Daoy (cell line): ENCODE measurements at places on chromosomes 1 and 21. TPM values are rescaled to one million over a fixed set of nuclear protein-coding genes. Genes with fewer than 3 reads are reported as not detected.

DNA sequence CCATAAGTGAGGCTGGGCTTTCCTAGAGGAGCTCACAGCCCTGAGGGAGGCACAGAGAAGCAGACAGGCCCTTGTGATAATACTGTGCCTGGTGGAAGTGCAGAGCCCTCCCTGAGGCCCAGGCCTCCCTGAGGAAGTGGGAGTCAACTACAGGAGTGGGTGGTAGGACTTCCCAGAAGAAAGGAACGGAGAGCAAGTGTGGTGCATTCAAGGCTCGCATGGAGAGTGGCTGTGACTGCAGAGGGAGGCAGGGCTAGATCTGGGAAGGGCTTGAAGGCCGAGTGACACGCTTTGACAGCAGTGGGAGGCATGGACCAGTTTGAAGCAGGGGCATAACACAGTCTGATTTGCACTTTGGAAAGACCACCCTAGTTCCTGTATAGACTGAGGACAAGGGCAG, 37.3 kb downstream of the AZIN2 start:
- DNase-seq: no peak

GRCh38 chr1:20632386-20632785, 872 bp upstream of the PINK1 start:
- no peak for DNase-seq

Gene SAMSN1
- total RNA-seq: 0.63 TPM in 1 of 2 replicates, not detected in the other

Gene CCDC185
- 0.06 and 0.11 TPM in 2 replicates for total RNA-seq

Gene HUNK
- 0.98 and 1.9 TPM in 2 replicates for total RNA-seq

Gene NPHS2
- total RNA-seq: not detected in 2 replicates

DNA sequence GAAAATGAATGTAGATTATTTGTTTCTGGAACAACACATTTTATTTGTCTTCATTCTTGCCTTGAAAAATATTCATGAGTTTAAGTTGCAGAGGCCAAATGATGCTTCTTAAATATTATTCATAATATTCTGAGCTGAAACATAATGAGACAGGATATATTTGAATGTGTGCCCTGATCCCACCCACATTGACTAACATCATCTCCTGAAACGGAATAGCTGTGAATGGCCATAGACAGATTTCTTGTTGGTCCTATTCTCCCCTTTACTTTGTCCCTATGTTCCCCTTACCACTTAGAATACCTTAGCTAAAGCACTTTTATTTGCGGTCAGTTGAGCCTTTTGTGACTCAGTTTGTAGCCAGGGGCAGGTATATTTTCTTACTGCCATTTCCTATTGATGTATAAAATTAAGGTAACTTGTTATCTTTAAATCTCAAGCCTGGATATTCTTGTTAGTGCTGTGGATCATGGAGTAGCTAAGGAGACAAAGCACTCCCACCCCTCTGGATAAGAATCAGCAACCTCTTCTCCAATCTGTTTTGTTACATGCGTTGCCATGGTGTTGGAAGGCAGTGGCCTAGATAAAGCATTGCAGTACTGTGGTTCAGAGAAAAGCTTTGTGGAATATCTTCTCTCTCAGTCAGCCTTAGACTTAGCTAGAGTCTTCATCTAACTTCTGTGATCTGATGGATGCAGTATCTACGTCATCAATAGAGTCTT, 478.5 kb upstream of the DEPDC1 start:
- DNase-seq: peak; percentile 9

- DNase-seq: no peak
Measured at GRCh38 chr1:99877568-99877967, 27.4 kb downstream of the AGL start.

GRCh38 chr1:4139646-4140045, 239.6 kb upstream of the C1orf174 start:
- DNase-seq: no peak

Gene OR10Z1
- not detected in 2 replicates for total RNA-seq

GRCh38 chr1:56073614-56074006, 505.8 kb downstream of the PLPP3 start:
- no peak for DNase-seq

DNA sequence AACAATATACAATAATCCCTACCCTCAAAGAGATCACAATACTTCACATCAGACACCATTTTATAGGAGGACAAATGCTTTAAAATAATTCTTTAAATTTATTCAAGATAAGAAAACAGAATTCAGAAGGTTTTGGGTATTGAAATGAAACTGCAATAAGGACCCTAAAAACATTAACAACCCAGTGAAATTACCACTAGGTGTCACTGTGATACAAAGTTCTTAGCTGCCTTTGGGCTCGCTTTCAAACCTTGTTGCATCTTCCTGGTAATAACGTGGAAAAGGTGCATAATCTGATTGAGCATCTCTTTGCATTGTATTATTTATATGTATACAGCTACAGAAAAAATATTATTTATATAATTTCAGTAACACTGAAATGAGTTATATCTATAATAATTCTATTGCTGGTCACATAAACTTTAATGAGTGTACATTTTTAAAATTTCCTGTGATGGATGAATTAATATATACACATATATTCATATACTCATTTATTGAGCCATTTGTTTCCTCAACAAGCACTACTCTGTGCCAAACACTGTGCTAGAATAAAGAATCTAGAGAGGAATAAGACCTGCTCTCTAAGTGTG, 185.2 kb downstream of the FAF1 start:
- DNase-seq: peak; percentile 38

GRCh38 chr1:9716404-9717192, 65.1 kb downstream of the PIK3CD start:
- DNase-seq: no peak

GRCh38 chr1:169906938-169907337, 13.2 kb upstream of the SCYL3 start:
- DNase-seq: no peak

DNA sequence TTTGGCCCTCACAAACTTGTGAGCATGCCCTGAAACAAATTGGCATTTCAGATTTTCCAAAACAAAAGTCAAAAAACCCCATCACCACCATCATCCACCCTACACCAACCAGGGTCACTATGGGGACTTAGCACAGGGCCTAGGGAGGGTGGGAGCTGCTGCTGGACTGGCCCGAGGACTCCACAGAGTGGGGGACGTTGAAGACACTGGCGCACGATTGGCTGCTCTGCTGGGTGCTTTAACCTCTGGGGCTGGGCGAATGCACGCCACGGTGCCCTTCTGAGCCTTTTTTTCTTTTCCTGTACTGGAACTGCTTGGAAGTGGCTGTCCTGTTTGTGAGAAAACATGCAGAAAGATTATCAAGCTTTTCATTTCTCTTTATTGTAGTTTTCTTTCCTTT, 92.8 kb downstream of the CD247 start:
- no peak for DNase-seq

DNA sequence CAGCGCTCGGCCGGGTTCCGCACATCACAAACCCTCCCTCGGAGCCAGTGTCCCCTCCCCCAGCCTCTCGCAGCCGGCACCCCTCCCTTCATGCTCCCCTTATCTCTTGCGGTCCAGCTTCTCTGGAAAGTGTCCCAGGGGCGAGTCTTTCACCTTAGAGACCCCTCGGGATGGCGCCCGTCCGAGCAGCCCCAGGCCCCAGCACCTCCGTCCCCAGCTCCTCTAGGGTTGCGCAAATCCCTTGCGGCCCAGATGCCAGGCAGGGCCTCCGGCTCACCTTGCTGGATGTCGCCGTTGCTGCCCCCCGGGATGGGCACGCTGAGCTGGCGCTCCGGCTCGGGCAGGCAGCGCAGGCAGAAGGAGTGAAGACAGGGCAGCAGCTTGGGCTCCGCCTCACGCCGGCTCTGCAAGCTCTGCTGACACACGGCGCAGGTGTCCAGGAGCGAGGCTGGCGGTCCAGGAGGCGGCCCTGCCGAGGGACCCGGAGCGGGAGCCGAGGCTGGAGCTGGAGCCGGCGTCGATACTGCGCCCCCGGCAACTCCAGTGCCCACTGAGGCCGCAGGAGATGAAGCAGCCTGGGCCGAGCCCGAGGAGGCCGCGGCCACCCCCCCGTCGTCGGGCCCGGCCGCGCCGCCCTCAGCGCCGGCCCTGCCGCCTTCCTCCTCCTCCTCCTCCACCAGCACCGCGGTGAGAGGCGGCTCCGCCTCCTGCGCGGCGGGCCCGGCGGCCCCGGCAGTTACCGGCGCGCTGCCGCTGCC, 550 bp downstream of the TRIM33 start:
- DNase-seq: peak; percentile 68

DNA sequence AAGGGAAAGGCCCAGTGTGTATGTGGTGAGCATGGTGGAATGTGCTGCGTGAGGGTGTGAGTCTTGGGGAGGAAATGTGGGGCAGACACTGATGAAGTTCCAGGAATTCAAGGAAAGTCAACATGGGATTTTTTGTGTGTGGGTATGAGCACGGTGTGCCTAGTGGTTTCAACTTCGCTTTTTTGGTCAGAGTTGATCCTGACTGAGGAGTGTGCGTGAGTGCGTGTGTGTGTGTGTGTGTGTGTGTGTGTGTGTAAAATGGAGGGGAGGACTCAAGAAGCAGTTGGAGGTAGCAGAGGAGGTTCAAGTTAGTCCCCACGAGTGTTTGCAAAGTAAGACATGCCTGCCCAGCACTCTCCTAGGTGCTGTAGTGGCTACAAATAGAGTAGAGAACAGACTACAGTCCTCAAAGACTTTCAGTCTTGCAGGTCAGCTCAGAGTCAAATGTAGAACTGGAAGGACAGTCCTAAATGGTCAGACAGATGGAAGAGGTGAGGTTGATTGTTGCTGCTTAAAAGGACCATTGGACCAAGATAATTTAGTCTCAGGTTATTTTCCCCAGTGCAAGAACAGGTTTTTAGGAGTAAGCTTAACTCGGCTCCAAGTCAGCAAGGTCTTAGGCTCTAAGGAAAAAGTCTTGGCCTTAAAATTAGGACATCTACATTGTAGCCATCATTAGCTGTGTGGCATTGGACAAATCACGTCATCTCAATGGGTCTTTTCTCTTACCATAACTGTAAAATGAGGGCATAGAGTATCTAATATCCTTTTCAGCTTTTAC, 25.0 kb downstream of the SLAMF1 start:
- no peak for DNase-seq

Gene DCDC2B
- total RNA-seq: not detected in 2 replicates
